ENCODE measurements at places on chromosomes 7 and 10.

DNA sequence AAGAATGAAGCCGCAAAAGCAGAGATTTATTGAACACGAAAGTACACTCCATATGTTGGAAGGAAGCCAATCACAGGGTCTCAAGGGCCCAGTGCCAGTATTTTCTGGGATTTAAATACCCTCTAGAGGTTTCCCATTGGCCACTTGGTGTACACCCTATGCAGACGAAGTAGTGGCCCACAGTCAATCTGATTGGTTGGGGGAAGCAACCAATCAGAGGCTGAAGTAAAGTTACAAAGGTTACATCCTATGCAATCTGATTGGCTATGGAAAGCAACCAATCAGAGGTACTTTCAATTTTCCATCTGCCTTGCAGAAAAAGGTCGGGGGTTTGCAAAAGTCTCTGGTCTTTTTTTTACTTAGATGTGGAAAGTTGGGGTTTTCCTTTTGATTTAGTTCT, 481.3 kb upstream of the NRP1 start:
- no peak for DNase-seq

DNA sequence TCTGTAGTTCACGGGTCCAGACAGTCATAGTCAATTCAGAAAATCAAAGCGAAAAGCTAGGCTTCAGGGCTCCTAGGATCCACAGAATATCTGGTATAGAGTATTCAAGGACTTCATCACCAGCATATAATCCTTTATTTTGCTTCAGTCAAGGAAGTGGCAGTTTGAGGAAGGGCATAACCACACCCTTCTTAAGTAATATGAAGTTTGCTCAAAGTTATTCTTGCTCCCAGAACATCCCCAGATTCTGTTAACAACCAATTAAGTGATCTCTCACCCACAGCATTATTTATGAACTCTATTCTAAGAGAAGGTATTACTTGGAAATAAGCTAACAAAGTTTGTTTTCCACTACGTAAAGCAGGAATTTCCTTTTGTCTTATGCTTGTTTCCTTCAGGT, 13.2 kb downstream of the CWF19L1 start:
- DNase-seq = no peak

DNA sequence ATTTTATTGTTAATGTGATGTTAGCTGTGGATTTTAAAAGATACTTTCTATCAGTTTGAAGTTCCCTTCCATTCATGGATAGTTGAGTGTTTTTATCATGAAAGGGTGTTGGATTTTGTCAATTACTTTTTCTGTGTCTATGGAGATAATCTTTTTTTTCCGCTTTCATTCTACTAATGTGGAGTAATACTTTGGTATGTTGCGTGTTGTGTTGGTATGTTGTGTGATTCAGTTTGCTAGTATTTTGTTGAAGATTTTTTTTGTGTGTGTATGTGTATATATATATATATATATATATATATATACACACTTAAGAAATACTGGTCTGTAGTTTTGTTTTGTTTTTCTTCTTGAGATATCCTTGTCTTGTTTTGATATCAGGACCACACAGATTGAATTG, 100.3 kb downstream of the CCSER2 start:
- no peak for DNase-seq

- no peak for DNase-seq
Measured at GRCh38 chr7:139602143-139602722, 78.7 kb downstream of the CLEC2L start.

GRCh38 chr7:98315318-98315993, 34.0 kb downstream of the BRI3 start:
- DNase-seq = no peak

Measured in effector memory CD8-positive, alpha-beta T cell (primary cell).